ENCODE measurements at places on chromosomes 16 and 17. TPM values are rescaled to one million over a fixed set of nuclear protein-coding genes. Genes with fewer than 3 reads are reported as not detected.

DNA sequence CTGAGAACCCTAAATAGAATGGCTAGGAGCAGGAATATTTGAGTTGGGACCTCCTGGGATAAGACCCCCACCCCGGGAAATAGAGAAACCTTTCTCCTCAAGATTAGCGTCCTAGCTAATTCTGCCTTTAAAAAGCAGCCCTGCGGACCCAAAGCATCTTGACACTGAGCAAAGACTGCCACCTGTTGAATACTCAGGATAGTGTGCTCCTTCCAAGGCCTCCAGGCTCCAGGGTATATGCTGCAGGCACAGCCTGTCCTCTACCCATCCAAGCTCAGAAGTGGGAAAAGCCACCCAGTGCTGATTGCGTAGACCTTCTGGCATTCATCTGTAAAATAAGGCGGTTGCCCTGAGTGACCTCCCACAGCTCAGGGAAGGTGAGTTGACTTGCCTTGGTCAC, 456.2 kb upstream of the DYNLRB2 start:
- DNase-seq, result peak; percentile 49

- DNase-seq, result no peak
Measured at GRCh38 chr16:55565086-55565485, 1.4 kb upstream of the CAPNS2 start.

DNA sequence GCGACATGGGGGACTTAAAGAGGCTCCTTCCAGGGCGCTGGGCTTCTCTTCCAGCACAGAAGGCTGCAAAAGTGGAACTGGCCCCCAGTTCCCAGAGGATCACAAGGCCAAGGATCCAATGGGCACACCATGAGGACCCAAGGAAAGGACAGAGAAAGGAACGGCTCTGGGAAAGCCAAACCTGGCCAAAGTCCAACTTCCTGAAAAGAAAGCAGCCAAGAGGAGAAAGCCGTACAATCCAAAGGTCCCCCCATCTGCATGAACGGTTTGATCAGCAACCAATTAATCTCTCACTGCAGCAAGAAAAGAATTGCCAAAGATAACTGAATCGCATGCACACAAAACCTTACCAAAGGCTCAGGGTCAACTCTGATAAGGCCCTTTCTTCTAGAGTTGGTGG, 19.8 kb upstream of the ICAM2 start:
- no peak for DNase-seq

- no peak for DNase-seq
Measured at GRCh38 chr17:64051153-64051552, 30.7 kb upstream of the ICAM2 start.

GRCh38 chr16:53588081-53588648, 85.2 kb upstream of the AKTIP start:
- DNase-seq, result no peak

- no peak for DNase-seq
Measured at GRCh38 chr16:63684149-63685101, 1437.4 kb downstream of the CDH11 start.

GRCh38 chr17:82035956-82036633, 1.4 kb downstream of the DCXR start:
- DNase-seq, result no peak

- DNase-seq, result no peak
Measured at GRCh38 chr17:62637809-62638208, 10.3 kb downstream of the MRC2 start.

- DNase-seq, result peak; percentile 7
Measured at GRCh38 chr17:59221159-59221847, 992 bp downstream of the GDPD1 start.

GRCh38 chr17:42964161-42964932, at the start of gene AARSD1:
Gene AARSD1, minus strand, starts transcription at chr17:42964454. Its CDS starts 14 bp downstream, at chr17:42964440.
- DNase-seq, result peak; percentile 90

GRCh38 chr16:19497176-19497575, 24.7 kb downstream of the GDE1 start:
- DNase-seq, result no peak

DNA sequence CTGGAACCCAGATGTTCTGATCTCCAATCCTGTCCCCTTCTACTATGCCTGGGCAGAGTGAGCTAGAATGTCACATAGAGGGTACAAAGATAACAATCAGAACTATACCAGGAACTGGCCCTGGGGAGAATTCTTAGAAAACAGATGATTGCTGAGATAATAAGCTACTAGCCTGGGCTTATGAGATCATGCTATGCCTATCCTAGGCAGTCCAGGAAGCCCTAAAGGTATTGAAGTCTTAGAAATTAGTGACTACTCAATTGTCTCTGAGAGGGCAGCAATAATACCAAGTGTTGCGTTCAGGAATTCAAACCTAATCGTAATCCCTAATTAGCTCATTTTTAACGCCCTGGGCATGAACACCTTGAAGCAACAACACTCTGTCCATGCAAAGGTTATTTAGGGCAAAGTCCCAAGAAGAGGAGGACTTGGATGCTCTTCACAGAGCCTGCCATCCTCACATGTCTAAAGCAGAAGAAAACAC, 77.1 kb downstream of the MMD start:
- DNase-seq, result peak; percentile 54

DNA sequence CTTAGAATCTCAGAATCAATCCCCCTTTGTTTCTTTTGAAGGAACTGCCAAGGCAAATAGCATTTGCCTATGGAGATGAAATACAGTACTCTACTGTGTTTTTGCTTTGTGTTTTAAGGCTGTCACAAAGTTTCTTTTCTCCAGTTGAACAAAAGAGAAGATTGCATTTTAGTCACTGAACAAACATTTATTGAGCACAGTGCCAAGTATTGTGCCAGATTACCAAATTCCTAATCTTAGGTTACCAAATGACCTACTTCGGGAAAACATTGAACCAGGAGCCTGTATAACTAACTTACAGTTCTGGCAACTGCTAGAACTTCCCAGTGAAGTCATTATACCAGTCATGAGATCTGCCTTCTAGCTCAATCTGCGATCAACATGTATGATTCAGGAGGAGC, 3.0 kb upstream of the UBB start:
- DNase-seq, result no peak

- DNase-seq, result no peak
Measured at GRCh38 chr17:50913120-50913519, 47.0 kb upstream of the TOB1 start.

- DNase-seq, result no peak
Measured at GRCh38 chr17:50840311-50840851, 5.0 kb downstream of the WFIKKN2 start.

GRCh38 chr16:23107117-23107516, 42.1 kb downstream of the USP31 start:
- no peak for DNase-seq

GRCh38 chr16:15682105-15682570, 32.1 kb downstream of the NDE1 start:
- DNase-seq, result peak; percentile 84

DNA sequence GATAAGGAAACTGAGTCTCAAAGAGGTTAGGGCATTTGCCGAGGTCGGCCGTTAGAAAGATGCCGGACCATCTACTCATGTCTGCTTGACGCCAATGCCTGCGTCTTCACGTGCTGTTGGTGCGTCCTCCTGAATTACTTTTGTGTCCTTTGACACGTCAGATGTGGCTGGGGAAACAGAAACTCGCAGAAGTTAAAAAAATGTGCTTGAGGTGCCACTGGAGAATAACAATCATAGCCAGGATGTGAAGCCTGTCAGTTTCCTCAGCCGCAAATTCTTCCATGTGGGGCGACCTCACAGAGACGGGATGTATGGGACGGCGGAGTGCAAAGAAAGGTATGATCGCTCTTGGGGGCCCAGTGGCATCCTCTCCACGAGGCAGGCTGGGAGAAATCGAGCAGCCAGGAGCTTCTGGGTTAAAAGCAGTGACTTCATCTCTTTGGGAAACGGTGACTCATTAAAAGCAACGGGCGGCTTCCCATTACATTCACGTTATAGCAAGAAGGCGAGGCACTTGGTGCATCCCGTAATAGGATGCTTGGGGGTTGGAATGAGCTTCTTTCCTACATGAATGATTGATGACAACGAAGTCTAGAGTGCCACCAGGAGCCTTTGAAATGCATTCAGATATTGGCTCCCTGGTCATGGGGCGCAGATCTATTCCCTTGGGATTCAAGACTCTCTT, 67.8 kb downstream of the BMERB1 start:
- peak; percentile 96 for DNase-seq

DNA sequence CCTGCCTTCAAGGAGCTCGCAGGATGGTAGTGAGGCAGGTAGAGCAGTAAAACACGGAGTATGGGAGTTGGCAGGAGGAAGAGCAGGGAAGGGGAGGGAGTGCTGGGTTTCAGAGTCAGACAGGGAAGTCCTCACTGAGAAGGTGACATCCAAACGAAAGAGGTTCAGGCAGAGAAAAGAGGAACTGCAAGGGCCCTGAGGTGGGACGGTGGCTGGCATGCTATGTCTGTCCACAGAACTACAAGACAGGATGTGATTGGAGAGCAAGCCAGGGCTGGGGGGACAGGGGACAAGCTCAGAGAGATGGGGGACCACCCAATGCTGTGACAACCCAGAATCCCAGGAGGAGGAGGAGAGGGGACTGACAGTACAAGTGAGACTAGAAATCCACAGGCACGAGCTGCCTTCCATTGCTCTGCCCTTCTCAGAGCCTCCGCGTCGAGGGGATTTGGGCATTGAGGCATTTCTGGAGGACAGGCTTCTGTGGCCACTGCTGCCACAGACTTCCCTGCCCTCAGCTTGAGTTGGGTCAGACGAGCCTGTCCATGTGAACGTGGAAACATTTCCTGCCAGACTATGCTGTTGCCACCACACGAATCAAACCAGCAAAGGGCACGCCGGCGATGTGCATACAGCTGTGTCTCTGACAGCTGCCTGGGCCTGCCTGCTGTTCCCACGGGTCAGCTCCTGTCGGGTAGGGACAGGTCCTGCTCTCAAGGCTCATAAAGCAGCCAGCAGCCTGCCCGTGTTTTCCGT, 100.1 kb downstream of the RAB11FIP4 start:
- DNase-seq, result no peak

DNA sequence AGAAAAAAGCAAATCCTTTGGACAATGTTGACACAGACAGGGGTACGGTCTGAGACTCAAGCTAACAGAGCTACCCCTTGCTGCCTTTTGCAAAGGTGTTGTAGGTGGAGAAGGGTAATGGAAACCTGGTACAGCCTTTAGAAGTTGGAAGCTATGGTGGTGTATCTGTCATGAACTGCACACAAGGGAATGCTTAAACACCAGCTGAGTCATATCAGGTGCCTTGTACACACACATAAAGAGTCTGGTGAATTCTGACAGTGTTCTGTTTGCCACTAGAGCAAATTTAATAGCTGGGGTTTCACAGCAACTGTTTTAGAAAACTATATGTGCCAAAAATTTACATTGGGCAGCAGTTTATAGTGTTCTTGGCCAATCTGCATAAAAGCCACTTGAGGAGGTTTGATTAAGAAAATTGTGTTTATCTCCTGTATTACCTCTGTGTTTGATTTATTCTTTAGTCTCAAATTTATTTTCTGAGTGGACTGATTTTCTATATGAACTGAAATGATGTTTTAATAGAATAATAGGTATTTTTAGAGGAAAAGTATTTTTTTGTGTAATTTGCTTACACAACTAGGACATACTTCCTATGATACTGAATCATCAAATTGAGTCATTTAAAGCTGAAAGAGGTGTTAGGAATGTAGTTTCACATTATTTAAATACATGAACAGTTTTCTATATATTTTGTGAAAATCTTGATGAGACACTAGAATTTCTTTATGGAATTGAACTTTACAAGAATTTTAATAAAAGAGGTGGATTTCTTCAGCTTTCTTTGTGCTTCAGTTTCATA, 136.9 kb downstream of the MAP2K6 start:
- peak; percentile 10 for DNase-seq

DNA sequence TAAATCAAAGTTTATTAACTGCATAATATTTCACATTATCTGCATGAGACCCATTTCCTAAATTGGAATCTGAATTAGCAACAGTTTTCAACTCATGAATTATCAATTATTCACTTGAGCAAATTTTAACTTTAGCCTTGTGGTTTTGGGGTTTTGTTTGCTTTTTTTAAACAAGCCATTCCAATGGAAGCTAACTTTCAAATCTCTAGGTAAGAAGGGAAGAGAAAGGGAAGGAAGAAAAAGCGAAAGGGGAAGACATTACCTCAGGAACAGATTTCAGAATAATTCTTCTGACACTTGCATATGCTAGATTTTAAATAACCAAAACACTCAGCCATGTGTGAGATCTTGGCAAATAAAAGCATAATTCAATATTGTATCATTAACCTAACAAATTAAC, 102.7 kb downstream of the CA4 start:
- no peak for DNase-seq

The PRSS27 gene
- total RNA-seq, result not detected

The SLC13A2 gene
- total RNA-seq, result not detected

The CACNG5 gene
- not detected for total RNA-seq

The CRHR1 gene
- not detected for total RNA-seq

The TPSG1 gene
- total RNA-seq, result not detected

The CWC25 gene
- 8.9 TPM for total RNA-seq

The SPATA22 gene
- not detected for total RNA-seq

The PABPN1L gene
- total RNA-seq, result not detected

The KRTAP9-4 gene
- total RNA-seq, result not detected

The USP36 gene
- total RNA-seq, result 18.4 TPM

The ABCA3 gene
- total RNA-seq, result 0.84 TPM

Data from M059J (cell line).